Stimulated activated CD4-positive, alpha-beta T cell treated with anti-CD3 and anti-CD28 coated beads, Interleukin-1b, Interleukin-23, amount 100 ng/mL, for 1 hour (primary cell): ENCODE measurements at places on chromosomes 1 and 21.

- no peak for DNase-seq
Observed at GRCh38 chr1:58574816-58575215, 2.2 kb downstream of the TACSTD2 start.

DNA sequence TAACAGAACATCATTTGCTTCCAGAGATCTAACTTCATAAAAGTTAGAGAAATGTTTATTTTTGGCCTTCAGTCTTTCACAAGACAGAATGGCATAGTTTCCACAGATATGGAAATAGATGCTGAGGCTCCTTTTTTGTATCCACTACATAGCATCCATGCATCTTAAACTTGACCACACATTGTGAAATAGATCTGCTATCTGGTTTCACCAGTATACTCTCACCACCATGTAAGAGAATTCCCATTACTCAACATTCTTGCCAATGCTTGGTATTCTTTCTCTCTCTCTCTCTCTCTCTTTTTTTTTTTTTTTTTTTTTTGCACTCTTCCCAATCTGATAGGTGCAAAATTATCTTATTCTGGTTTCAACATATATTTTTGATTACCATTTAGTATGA lies 52.1 kb upstream of the PRMT6 start:
- no peak for DNase-seq

- no peak for DNase-seq
Observed at GRCh38 chr1:184825571-184825970, 70.9 kb upstream of the EDEM3 start.

GRCh38 chr1:119822406-119822805 lies 11.1 kb upstream of the REG4 start:
- no peak for DNase-seq

DNA sequence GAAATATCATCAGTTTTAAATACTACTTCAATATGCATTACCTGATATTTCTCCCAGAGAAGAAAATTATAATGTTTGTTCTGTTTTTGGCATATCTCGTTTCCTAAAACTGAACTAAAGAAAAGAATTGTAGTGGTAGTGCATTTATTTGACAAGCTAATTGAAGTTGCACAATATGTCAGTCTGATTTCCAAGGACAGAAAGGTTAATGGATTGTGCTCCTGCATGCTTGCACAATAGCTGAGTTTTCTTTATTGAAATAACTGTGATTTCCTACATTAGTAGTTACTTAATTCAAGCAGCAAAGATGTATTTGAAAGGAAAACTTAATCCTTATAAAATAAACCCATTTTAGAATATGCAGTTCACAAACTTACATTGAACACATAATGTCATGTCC lies 2047.7 kb downstream of the NCAM2 start:
- DNase-seq, result no peak

GRCh38 chr1:193660428-193660827 lies 474.0 kb upstream of the B3GALT2 start:
- DNase-seq, result no peak

DNA sequence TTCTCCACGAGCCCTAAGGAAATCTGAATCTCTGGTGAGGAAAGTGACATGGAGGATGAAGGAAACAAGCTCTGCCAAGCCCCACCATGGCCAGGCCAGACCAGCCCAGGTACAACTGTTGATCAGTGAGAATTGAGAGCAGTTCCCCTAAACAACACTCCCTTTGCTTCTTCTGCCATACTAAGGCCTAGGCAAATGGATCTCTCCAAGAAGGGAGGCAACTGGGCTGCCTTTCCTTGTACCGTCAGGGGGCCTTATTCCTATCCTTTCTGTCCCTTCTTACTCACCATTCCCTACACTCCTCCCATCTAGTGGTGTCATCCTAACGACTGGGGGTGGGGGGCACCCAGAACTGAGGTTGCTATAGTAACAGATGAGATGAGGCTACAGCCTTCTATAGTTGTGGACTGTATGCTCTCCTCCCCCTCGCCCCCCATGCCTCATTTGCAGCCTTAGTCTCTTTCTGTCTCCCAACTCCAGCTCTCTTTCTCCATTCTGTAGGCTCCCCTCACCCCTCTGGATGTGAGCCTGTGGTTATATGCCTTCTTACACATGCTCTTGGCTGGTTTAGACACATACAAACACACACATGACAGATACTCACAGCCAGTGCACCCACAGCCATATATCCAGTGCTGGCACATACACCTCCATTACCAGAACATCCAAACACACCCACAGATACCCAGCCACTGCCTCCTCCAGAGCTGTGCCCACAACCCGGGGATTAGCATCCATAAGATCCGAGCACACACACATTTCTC lies 3.6 kb downstream of the PEA15 start:
- DNase-seq, result no peak

- DNase-seq, result no peak
Observed at GRCh38 chr1:151990856-151991198, 2.8 kb downstream of the S100A10 start.

DNA sequence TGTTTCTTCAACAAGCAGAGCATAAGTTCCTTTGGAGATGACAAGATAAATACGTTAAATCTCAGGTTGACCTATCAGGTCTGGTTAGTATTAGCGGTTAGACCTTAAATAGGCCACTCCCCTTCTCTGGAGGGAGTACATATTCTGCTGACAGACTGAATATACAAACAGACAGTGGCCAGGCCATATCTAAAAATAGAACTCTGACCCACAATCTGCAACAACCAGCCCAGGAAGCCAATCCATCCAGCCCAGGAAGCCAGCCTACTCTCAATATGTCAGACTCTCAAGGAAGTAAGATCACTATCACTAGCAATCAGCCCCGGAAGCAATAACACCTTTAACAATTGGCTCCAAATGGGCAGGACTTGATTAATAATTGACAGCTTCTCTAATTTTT lies 6.7 kb downstream of the IL20 start:
- DNase-seq, result no peak

DNA sequence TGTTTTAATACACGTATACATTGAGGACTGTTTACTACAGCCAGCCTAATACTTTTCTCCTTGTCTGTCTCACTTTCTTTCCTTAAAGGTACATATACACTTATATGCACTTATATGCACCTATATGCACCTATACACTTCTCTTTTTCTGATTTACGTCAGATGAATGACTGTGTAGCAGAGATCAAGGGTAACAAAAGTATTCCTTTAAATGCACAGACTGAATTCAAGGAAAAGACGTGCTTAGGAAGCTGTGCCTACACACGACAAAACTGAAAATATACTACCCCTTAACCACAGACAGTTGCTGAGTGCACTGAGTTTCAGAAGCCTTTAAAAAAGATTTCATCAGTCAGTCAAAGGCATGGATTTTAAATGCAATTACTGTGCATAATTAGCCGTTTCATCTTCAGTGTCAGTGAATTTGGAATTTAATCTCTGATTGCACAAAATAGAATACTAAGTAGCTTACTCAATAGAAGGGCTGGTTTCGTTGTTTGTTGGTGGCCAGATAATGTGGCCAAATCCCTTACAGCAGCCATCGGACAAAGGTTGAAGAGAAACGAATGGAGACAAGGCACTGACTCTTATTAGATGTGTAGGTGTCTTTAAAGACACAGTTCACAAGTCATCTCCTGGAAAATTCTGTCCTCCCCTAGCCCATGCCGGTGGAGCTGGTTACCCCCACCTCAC lies 38.3 kb upstream of the TARBP1 start:
- no peak for DNase-seq

DNA sequence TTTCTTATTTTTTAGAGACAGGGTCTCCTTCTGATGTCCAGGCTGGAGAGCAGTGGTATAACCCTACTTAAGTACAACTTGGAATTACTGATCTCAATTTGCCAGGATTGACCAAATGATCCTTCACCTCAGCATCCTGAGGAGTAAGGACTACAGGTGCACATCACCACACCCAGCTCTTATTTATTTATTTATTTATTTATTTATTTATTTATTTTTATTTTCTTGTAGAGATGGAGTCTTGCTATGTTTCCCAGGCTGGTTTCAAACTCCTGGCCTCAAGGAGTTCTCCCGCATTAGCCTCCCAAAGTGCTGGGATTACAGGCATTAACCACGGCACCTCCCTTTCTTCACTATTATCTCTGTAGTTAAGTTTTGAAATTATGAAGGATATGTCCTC lies 117.5 kb upstream of the NEGR1 start:
- no peak for DNase-seq

DNA sequence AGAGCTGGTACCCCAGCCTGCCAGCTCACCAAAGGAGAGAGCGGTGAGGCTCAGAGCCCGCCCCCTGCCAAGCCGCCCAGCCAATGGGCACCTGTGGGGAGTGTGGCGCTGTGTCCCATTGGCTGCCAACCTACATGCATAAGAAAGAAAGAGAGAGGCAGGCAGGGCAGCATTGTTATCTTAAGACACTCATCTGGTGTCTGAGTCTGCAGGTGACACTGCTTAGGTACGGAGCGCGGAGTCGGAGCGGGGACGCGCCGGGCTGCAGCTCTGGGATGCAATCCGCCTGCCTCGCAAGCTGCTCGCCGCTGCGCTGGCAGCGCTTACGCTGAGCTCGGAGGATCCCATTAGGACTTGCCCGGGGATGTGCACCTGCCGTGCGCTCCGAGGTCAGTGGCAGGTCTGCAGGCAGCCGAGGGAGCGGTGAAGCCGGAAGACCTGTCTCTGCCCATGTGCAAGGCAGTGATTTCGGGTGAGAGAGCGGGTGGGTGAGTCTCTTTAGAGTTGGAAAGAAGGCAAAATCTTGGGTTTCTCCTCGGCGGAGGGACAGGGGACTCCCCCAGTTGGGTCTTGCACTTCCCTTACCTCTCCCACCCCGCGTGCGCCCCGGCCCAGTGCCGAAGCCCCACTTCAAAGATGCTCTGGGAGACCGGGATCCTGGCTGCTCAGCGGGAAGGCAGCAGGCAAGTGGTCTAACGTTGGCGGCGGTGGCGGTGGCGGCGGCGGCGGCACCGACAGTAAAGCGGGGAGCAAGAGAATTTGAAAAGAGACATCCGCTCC lies at the start of gene BRINP2:
Gene BRINP2 (plus strand): TSS at position 203 of the 780 bp plus-strand sequence. CDS start 58,919 bp downstream, outside the sequence.
- no peak for DNase-seq

DNA sequence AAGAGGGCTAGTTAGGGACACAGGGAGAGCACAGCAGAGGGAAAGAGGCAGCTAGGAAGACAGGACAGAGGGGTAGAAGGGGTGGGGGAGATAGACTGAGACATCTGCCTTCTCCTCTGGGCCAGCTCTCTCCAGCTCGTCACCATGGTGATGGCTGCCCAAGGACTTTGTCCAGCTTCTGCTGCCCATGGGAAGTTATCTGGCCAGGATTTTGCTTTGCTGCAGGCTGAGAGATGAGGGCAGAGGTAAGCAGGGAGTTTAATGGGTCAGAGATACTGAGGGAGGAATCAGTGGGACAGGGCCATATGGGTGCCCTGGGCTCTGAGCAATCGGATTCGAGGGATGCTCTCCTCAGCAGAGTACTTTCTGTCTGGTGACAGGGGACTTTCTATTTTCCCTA lies 34.5 kb upstream of the GPR37L1 start:
- no peak for DNase-seq

DNA sequence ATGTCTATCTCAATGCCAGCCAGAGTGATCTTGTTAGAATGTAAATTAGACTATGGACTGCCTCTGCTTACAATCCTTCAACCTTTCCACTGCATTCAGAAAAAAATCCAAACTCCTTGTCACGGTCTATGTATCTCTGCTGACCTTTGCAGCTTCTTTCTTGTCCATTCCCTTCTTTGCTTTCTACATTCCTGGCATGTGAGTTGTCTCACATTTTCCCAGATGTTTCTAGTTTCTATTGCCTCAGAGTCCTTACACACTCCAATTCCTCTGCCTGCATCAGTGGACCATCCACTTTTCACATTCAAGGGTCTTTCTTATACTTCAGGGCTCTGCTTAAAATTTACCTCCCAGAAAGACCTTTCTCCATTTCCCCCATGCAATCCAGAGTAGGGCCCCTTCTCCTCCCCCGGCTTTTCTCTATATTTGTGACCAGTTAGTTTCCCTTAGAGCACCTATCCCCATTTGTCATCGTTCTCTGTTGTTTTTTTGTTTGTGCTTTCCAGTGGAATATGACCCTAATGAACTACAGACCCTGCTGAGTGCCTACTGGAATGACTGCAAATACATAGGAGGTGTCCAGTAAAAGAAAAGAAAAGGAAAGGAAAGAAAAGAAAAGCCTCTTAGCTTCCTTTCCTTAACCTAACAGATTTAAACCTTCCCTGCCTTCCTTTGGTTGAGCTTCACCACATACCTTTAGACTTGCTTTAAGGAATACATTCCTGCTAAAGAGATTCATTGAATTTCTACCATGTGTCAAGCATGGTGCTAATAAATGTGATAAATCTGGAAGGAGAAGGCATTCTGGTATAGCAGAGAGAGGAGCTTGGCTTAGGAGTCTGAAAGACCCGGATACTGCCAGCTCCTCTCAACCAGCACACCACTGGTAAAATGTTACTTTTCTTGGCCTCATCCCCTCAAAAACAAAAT lies 102.0 kb downstream of the DIRAS3 start:
- no peak for DNase-seq

GRCh38 chr1:205709059-205709398 lies 28.7 kb upstream of the SLC45A3 start:
- no peak for DNase-seq
